CD4-positive, alpha-beta T cell treated with Interleukin-4 for 4 hours (primary cell): ENCODE measurements at places on chromosomes 13 and 19.

DNA sequence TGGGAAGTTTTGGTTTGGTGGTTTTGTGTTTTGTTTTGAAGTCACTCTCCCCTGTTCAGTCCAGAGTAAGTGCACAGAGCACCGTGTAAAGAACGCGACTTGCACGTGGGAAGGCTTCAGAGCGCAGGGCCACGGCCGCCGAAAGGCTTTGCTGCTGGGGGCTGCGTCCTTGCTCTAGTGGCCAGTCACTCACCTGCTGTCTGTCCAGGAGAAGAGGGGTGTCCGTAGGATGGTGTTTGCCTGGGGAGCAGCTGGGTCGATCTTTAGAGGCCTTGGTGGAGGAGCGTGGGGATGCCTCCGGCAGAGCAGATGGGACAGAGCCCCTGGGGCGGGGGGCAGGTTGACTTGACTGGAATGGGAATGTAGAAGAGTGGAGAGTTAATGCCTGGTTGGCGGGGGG, 116.6 kb upstream of the MCF2L start:
- no peak for DNase-seq

DNA sequence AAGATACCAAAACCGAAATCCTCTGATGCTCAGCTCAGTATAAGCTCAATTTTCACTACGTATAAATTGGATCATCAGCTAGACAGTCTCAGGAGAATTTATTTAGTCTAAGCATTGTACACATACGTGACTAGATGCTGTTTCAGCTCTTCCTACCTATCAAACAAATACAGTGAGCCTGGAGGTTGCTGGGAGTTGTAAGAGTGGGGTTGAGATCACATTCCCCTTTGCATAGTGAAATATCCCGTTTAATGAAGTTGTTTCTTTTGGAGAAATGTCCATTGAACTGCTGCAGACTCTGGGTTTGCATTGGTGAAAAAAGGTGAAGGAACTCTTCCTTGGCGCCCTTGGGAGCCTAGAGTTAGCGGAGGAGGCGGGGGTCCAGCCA, 68.9 kb upstream of the GJB6 start:
- DNase-seq: no peak

GRCh38 chr13:89687066-89687465, 1660.4 kb upstream of the MIR17HG start:
- DNase-seq: no peak

DNA sequence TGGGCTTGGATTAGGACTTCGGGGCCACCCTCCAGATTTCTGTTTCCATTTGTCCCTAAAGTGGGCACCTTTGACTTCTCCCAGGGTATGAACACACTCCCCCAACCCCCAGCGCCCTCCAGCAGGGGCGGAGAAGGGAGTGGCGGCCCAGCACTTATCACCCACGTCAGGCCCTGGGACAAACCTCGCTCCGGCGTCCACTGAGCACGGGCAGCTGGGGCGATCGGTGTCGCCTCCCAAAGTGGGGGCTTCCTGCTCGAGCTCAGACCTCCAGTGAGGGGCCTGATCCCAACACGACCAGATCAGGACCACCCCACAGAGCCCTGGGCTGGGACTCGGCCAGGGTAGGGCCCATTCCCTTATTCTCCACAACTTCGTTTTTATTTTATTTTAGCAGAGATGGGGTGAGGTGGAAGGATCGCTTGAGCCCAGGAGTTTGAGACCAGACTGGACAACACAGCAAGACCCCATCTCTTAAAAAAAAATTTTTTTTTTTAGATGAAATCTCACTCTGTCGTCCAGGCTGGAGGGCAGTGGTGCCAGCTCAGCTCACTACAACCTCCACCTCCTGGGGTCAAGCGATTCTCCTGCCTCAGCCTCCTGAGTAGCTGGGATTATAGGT, 3.7 kb upstream of the TCF3 start:
- DNase-seq: no peak

DNA sequence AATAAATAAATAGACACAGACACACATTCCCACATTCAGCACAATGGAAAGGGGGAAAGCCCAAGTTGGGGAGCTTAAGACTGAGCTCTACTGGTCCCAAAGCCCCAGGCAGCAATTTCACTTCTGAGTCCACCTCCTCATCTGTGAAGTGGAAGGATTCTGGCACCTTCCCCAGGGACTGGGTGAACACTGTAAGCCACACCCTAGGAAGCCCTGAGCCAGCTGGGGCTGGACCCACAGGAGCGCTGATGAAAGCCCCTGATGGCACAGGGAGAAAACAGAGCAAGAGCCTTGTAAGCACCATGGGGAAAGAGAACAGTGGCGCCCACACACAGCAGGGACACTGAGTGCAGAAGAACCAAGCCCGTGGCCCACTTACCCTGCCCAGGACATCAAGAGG, 37.8 kb downstream of the EPS15L1 start:
- DNase-seq: no peak

- no peak for DNase-seq
Observed at GRCh38 chr19:36009633-36010379, 1.2 kb upstream of the SYNE4 start.

- no peak for DNase-seq
Observed at GRCh38 chr13:29464105-29464679, 131.3 kb downstream of the SLC7A1 start.

- DNase-seq: no peak
Observed at GRCh38 chr13:84588023-84588422, 705.7 kb upstream of the SLITRK1 start.

- DNase-seq: no peak
Observed at GRCh38 chr19:13019332-13019731, 24.1 kb downstream of the NFIX start.

- DNase-seq: no peak
Observed at GRCh38 chr13:74476365-74476764, 342.2 kb upstream of the KLF12 start.

DNA sequence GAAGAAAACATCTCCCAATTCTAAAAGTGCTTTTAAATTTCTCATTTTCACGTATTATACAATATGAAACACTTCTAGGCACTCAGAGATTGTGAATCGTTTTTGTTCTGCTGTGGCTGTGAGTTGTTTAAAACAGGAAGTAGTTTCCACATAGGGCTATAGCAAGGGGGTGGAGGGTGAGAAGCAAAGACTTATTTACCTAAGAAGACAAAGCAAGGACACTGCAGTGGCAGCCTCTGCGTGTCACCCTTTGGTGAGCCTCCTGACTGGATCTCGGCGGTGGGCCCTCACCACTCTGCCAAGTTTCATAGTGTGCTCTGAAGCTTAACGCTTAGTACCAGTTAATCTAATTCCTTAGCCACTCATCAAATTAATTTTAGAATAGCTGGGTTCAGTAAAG, 56.8 kb downstream of the TNFSF13B start:
- peak; percentile 33 for DNase-seq

- DNase-seq: peak; percentile 2
Observed at GRCh38 chr19:5292453-5292821, 48.2 kb downstream of the PTPRS start.

DNA sequence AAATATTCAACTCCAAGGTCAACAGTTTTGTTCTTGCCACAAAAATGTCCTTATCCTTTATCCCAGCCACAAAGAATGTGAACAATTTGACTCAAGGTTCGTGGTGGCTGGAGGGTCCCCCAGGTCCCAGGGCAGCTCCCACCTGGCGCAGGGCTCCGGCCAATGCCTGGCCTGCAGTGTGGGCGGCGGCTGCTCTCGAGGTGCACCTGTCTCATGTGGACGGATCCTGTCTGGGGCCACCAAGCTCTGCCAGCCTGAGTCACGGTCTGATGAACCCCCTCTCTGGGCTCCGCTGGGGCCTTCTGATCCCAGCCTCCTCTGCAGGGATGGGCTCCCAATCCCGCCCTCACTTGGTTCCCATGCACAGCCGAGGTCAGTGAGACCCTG, 49.4 kb downstream of the GAS6 start:
- DNase-seq: no peak

GRCh38 chr19:44723952-44724319, 24.6 kb upstream of the BCL3 start:
- peak; percentile 79 for DNase-seq

- DNase-seq: no peak
Observed at GRCh38 chr13:106532111-106532929, 3.1 kb downstream of the EFNB2 start.

GRCh38 chr13:73894995-73895571, 239.1 kb downstream of the KLF12 start:
- DNase-seq: peak; percentile 17

GRCh38 chr13:42762917-42763316, 18.5 kb upstream of the FAM216B start:
- no peak for DNase-seq

- no peak for DNase-seq
Observed at GRCh38 chr13:72849571-72849970, 67.6 kb downstream of the PIBF1 start.

DNA sequence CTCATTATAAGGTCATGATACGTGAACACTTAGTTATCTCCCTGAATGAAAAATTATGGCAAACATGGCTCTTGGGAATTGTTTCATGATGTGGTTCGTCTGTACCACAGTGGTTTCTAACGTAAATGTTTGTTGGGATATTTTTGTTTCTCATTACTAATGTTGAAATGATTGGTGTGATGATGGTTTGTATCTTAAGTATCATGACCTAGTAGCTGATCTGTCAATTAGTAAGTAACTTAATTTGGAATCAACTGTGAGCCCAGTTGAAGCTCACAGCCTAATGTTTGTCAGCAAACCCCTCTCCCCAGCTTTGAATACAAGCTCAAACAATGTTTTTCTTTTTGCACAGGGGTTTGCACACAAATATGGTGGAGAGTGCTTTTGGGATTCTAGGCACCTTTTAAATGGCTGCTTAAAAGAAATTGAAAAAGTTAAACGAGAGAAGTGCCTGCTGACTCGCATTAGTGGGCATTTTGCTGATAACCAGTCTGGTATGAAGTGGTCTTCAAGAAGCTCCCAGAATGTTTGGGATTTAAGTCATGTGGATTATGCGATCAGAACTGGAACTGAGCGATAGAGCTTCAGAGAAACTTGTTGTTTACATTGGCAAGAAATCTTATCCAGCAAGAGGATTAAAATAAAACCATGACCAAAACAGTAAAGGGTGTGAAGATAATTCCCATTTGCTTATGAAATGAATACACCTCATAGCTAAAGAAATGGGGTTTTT, 68.2 kb downstream of the LMO7 start:
- DNase-seq: no peak

- DNase-seq: peak; percentile 39
Observed at GRCh38 chr19:46014941-46015686, 7.7 kb downstream of the PGLYRP1 start.

DNA sequence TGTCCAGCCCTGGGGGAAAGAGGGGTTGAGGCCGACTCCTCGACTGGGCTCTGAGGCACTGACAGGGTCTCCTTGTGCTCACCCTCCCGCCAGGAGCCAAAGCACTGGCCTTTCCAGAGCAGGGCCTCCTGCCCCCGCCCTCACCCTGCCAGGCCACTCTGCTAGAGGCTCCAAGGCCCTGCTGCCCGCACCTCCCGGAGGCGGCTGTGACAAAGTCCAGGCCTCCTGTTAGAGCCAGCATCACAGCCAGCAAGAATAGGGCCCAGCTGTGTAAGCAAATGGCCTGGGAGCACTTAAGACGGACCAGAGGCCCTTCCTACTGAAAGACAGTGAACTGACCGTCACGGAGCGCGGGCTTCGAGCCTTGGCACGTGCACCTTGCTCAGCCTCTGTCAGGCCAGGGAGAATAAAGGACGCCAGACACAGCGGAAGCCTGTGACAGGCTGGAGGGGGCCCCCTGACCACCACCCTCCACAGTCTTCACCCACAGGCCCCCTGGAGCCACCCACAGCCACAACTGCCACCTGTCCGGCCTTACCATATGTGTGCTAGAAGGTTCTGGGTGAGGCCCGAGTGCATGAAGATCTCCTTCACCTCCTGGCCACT, 50.9 kb downstream of the EPS15L1 start:
- no peak for DNase-seq

- DNase-seq: no peak
Observed at GRCh38 chr13:20129076-20129475, 31.8 kb downstream of the GJA3 start.

GRCh38 chr19:35514282-35514809, 897 bp upstream of the DMKN start:
- no peak for DNase-seq

- DNase-seq: no peak
Observed at GRCh38 chr19:35354898-35355297, 3.4 kb upstream of the FFAR3 start.

- DNase-seq: no peak
Observed at GRCh38 chr19:18499055-18499775, 22.7 kb downstream of the ELL start.

- DNase-seq: peak; percentile 85
Observed at GRCh38 chr19:12639901-12640613, 26.5 kb downstream of the MAN2B1 start.

DNA sequence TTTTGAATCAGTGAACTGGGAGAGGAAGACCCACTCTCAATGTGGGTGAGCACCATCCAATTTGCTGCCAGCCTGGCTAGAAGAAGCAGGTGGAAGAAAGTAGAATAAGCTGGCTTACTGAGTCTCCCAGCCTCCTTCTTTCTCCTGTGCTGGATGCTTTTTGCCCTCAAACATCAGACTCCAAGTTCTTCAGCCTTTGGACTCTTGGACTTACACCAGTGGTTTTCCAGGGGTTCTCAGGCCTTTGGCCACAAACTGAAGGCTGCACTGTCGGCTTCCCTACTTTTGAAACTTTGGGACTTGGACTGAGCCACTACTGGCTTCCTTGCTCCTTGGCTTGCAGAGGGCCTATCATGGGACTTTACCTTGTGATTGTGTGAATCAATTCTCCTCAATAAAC, 804.2 kb upstream of the SLITRK1 start:
- DNase-seq: no peak

DNA sequence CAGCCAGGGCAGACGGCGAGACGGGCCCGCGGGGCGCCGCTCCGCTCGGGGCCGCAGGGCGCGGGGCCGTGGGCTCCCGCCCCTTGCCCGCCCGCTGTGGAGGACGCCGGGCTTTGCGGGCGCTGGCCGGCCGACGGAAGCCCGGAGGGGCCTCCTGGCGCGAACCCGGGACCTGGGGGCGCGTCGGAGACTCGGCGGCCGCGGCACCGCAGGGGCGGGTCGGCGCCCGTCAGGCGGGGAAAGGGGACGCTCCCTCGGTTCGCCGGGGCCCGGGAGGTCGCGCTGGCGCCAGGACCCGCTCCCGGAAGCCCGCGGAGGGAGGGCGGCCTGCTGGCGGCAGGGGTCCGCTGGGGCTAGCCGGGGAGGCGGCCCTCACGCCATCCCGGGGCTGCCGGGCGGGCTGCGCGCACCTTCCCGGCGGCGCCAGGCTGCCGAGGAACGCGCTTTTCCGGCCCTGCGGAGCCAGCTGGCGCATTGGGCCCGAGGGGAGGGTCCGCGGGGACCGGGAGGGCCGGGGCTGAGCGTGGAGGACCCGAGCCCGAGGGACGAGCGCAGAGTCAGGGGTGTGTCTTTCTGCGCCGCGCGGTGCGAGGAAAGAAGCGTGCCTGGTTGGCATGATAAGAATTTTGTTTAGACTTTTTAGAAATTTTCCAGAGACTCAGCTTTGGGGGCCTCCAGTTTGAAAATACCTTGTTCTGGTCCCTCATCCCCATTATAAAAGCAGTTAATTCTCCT, 511 bp downstream of the GARRE1 start:
- DNase-seq: no peak

- no peak for DNase-seq
Observed at GRCh38 chr13:79312340-79312855, 93.7 kb downstream of the RBM26 start.

GRCh38 chr13:52707375-52707774, 32.2 kb downstream of the CNMD start:
- no peak for DNase-seq

- no peak for DNase-seq
Observed at GRCh38 chr13:74987124-74987690, 494.8 kb downstream of the TBC1D4 start.

GRCh38 chr19:16161840-16162239, 11.5 kb downstream of the CIB3 start:
- DNase-seq: no peak
